ENCODE measurements at places on chromosomes 7 and 10.

DNA sequence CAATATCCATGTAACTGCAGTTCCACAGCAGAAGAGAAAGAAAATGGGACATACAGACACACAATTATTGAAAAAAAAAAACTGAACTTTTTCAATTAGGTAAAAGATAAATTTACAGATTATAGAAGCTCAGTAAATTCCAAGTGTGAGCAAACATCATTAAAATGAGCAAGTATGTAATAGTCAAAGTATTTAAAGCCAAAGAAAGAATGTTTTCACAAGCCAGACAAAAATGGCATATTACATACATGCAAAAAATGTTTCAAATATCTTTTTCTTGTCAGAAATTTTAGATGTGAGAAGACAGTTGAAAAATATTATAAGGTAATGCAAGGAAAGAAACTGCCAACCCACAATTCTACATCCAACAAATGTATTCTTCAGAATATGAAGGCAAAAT, 150.2 kb upstream of the AKR1E2 start:
- DNase-seq = no peak

GRCh38 chr10:101071267-101071884, 9.6 kb downstream of the KAZALD1 start:
- no peak for DNase-seq

- DNase-seq = no peak
These were observed 135.9 kb upstream of the ASAH2 start for GRCh38 chr10:50387007-50387731.

- DNase-seq = no peak
These were observed 113.1 kb upstream of the PDLIM1 start for GRCh38 chr10:95403700-95404461.

- DNase-seq = no peak
These were observed 66.6 kb downstream of the VWC2 start for GRCh38 chr7:49839863-49840645.

GRCh38 chr10:113515601-113516000, 37.3 kb upstream of the HABP2 start:
- no peak for DNase-seq

DNA sequence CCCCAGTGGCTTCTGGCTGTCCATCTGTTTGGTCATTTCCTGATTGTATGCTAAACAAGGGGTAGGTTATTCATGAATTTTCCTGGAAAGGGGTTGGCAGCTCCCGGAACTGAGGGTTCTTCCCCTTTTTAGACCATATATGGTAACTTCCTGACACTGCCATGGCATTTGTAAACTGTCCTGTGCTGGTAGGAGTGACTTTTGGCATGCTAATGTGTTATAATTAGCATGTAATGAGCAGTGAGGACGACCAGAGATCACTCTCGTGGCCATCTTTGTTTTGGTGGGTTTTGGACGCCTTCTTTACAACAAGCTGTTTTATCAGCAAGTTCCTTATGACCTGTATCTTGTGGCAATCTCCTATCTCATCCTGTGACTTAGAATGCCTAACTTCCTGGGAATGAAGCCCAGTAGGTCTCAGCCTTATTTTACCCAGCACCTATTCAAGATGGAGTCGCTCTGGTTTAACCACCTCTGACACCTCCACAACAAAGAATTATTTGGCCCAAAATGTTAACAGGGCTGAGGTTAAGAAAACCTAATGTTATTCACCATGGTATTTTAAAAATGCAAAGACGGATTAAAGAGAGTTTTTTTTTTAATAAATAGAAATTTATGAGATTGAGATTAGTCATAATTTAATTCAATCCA, 2.4 kb upstream of the PTN start:
- no peak for DNase-seq

- no peak for DNase-seq
These were observed 41.8 kb downstream of the VIPR2 start for GRCh38 chr7:159102681-159103381.

- DNase-seq = no peak
These were observed 339.9 kb downstream of the SFMBT2 start for GRCh38 chr10:7070950-7071349.

DNA sequence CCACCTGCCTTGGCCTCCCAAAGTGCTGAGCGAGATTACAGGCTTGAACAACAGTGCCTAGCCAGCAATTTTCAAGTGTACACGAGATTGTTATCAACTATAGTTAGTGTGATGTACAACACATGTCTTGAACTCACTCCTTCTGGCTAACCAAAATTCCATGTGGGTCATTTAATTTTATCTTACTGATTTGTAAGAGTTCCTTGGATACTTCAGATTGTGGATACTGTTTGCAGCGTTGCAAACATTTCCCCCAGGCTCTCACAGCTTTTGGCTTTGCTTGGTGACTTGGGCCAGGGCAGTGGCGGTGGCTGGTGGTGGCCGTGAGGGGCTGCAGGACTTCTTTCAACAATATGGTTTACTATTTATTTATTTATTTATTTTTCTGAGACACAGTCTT, 8.5 kb upstream of the TMEM270 start:
- DNase-seq = no peak

GRCh38 chr10:52400562-52400961, 86.5 kb downstream of the DKK1 start:
- no peak for DNase-seq

DNA sequence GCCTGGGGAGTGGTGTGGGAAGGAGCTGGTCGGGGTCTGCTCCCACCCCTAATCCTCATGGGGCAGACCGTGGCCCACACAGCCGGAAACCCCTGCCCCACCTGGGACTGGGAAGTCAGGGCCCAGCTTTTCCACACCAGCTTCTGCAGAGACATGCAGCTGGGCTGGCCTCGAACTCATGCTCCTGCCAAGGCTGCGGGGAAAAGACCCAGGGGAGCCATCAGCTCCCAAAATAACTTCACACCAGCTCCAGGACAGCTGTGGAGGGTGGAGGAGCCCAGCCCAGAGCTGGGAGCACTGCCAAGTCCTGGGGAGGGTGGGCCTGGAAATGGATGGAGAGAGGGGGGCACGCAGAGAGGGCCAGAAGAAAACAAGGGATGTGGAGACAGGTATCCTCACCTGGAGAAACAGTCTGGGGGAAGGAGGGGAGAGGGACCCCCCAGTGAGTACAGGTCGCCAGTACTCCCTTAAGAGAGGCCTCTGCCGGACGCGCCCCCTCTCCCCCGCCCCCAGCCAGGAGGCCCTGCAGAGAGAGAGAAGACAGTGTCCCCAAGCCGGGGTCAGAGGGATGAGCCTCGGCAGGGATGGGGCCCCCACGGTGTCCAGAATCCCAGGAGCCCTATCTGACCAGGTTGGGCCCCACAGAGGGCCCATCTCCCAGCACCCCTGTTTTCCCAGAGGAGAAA, 11.5 kb upstream of the GRIFIN start:
- DNase-seq = no peak

DNA sequence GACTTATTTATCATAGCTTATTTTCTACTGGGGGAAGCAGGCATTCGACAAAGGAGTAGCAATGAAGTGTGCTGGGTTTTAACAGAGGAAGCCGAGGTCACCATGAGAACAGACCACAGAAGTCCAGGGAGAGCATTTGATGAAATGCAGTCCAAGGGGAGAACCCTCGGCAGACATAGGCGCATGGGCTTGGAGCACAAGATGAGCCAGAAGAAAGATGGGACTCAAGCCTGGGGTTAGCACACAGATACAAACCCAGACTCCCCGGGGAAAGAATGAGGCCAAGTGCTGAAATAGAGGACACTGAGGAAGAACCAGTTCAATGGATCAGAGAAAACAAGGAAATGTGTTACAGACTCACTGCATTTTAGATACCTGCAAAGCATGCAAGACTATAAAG, 209.5 kb downstream of the FAM107B start:
- no peak for DNase-seq

DNA sequence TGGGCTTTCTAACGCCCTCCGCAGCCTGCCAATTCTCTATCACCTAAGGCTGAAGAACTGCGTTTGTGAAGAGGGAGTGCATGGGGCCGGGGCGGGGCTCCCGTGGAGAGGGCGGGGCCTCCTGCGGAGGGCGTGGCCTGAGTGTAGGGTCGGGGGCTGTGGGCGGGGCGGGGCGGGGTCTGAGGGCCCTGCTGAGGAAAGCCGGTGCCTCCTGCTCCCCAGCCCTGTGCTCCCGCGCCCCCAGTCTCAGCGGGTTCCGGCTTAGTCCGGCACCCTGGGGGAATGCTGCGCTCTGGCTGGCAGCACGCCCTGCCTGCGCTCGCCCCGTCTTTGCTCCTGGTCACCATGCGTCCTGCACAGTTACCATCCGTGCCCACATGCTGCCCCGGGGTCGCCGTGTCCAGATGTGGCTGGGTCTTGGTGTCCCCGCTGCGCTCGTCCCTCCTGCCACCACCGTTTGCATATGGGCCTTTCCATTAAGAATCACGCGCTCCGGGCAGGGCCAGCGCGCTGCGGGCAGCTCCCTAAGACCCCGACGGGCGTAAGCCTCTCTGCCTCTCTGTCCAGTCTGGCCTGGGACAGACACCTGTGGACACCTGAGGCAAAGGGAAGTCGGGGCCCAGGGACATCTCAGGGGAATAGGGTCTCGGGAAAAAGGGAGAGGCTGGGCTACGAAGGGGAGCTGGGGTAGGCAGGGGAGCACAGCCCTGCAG, 144.0 kb upstream of the RET start:
- no peak for DNase-seq

DNA sequence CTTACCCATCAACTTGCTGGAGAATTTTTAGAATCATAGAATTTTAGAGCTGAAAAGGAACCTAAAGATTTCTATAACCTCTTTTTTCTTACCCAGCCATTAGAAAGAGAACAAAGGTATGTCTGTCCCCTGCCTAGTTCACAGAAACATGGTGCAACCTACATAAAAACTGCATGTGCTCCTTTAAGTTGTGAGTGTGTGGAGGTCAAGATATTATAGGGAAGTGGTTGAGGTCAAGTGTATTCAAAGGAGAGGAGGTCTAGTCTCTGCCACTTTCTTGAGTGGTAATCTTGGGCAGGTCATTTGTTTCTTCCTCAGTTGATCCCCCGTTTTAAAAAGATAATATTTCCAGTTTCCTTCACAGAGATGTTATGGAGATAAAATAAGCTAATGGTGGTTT, 6.4 kb downstream of the UBTD1 start:
- no peak for DNase-seq

DNA sequence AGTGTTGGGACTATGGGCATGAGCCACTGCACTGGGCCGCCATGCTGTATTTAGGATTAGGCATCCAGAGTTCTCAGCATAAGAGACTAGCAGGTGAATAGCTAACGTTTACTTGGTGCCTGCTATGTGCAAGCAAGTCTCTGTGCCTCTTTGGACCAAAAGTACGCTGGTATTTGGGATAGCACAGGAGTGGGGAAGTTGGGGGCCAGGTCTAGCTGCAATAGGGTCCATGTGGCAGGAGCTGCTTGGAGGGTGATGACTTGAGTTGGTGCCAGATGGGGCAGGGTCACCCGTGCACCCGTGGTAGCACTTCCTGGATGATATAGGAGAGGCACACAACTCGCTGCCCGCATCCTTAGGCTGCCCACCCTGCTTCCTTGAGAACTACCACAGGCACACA, 22.4 kb downstream of the NACAD start:
- DNase-seq = no peak

- DNase-seq = no peak
These were observed 24.2 kb downstream of the MGMT start for GRCh38 chr10:129491123-129491734.

DNA sequence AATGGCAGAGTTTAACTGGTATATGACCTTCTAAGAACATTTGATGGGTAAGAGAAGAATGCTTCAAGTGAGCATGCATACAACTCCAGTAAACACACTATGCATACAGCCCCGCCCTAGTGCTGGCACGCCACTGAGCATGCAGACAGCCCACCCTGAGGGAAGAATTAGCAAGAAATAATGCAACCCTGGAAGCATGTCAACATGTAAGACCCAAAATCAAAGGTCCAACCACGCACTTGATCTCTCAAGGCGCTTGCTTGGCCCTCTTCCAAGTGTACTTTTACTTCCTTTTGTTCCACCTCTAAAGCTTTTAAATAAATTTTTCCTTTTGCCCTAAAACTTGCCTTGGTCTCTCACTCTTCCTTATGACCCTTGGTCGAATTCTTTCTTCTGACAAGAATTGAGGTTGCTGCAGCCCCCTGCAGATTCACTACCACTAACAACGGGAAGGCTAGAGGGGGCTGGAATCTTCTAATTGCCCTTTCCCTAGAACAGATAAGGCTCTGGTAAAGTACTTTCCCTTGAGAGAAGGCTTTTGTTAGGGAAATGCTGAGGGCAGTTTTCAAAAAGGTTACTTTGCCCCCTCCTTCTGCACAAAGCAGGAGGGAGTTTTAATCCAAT, 3.4 kb downstream of the FAM24B start:
- DNase-seq = no peak

DNA sequence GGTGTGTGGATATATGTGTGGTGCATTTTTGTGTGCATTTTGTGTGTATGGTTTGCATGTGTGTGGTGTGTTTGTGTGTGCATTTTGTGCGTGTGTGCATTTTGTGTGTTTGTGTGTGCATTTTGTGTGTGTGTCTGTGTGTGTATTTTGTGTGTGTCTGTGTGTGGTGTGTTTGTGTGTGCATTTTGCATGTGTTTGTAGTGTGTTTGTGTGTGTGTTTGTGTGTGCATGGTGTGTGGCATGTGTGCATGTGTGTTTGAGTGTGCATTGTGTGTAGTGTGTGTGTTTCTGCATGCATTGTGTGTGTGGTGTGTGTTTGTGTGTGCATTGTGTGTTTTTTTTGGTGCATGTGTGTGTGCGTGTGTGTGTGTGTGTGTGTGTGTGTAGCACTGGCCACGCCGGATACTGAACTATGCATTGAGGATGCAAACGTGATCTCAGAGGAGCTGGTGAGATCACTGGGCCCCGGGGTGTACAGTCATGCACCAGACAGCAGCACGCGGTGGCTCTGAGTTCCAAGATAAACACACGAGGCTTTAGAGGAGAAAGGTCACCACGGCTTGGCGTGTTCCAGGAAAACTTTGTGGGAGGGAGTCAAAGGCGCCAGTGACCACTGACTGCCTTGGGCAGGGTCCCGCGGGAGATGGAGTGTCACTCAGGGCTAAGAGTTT, 106.6 kb upstream of the SHH start:
- peak; percentile 66 for DNase-seq

DNA sequence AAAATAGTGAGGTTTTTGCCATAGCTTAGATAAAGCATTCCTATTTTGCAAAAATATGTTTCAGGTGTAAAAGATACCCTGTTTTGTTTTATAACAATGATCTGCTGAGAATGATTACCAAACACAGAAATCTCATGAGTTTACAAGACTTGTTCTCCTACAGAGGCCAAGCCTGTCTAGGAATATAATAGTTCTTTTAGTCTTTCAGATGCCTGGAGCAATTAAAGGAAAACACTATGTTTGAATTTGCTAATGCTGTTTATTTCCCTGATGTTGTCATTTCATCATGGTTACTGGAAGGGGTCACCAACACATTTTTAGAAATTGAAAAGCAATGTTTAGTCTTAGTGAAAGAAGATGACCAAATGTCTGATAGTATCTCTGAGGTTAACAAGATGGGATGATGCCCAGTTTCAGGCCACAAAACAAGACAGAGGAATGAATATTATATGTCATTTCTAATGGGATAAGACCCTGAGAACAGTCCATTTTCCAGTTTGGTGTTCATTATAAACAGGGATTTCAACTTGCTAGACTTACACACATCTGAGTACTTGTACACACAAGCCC, 559.9 kb downstream of the INHBA start:
- no peak for DNase-seq

All from HepG2 (cell line).